Dorsolateral prefrontal cortex (tissue), 122 donors: ENCODE measurements at places on chromosomes 3 and 15.

DNA sequence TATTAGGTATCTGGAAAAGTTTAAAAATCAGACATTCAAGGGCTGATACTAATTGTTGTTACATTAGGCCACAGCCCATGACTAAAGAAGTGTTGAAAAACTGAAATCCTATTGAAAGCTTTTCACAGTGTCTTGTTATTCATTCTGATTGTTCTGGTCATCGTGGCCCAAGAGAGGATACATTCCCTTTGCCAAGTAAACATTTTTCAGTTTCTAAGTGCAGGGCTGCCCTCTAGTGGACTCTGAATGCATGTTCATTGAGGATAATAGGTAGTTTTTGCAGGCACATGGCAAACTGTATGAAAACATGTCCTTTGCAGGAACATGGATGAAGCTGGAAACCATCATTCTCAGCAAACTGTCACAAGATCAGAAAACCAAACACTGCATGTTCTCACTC, 181.1 kb downstream of the MYRIP start:
- DNase-seq = no peak

DNA sequence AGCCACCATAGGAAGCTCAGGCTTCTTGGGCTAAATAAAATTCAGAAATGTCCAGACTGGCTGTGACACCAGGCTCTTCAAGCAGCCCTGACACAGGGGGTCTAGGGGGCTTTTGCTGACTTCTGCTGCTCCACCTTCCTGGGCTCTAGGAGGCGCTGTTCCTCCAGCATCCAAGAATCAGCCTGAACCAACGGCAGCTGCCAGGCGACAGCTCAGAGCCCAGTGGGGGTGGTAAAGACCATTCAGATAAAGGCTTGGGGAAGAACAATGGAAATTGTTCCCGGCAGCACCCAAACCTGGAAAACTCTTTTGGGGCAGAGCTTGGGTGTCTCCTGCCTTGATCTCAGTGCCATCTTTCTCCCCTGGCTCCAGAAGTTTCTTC, 21.6 kb upstream of the PSTPIP1 start:
- DNase-seq = peak; percentile 60

DNA sequence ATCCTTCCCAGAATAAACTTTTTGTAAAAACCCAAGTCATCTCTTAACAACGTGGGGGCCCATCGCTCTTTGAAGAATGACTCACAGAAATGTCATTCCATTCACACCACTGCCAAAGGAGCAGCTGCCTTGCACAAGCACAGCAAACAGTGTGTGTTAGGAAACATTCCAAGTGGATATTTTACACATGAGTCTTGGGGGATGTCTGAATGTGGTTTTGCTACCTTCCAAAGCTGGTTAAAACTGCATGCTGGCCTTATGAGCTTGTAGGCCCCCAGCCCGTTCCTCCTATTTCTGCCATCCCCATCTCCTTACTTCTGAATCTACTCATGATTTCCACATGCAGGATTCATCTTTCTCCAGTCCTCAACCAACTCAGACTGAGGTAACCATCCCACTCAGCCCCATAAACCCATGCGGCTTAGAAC, 130.8 kb downstream of the CPNE4 start:
- DNase-seq = no peak

DNA sequence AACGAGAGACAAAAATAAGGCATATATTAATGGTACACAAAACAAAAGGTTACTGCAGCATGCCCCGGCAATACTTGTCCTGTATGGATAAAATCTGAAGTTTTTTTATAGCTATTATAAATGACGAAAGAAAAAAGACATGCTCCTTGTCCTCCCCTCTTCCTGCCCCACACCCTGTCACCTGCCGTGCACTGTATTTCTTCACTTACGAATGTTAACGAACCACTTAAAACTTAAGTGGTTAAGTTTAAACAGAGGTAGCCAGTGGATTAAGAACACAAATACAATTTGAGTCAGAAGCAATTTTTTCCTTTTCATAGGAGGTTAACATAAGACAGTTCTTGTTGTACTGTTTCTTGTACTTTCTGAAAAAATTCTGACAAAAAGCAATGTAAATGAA, 799.1 kb upstream of the NECTIN3 start:
- no peak for DNase-seq

GRCh38 chr3:141788149-141788548, 24.9 kb downstream of the GRK7 start:
- no peak for DNase-seq

- no peak for DNase-seq
Observed at GRCh38 chr3:124833710-124834332, 53.3 kb downstream of the ITGB5 start.

DNA sequence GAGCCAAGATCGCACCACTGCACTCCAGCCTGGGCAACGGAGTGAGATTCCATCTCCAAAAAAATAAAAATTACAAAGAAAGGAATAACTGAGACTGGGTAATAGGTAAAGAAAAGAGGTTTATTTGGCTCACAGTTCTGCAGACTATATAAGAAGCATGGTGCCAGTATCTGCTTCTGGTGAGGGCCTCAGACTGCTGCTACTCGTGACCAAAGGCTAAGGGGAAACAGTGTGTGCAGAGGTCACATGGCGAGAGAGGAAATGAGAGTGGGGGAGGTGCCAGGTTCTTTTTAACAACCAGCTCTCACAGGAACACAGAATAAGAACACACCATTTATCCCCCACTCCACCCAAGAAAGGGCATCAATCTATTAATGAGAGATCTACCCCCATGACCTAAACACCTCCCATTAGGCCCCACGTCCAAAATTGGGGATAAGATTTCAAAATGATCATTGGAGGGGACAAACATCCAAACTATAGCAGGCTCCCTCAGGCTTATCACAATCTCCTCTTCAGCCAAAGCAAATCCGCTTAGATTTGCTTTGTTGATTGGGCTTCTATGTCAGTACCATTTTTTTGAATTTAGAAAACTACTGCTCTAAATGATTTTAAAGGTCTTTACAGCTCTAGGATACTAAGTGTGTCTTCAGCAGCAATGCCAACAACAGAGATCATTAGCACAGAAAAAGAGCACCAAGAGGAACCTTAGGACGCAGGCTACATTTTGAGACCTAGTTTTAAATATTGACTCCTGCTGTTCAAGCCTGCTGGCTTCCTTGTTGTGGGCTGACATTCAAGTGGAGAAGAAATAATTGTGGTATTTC, 84.2 kb upstream of the TBL1XR1 start:
- no peak for DNase-seq

DNA sequence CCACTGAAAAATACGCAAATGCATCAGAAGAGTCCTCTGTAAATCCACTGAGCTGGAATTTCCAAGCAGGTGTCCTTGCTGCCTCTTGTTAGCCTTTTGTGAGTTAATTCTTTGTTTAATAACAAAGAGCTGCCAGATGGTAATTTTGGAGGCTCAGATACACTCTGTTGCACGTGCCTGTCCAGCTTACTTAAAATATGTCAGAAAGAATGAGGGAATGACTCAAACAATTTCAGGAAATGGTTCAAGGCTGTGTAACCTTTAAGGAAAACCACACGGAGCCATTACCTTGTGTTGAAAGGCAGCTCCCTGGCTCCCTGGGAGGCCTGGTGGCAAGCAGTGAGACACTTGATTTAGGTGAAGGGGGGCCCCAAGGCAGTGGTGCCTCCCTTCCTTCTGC, 302.2 kb upstream of the CTDSPL start:
- no peak for DNase-seq

GRCh38 chr3:182092662-182093262, 381.0 kb downstream of the SOX2 start:
- DNase-seq = peak; percentile 47

DNA sequence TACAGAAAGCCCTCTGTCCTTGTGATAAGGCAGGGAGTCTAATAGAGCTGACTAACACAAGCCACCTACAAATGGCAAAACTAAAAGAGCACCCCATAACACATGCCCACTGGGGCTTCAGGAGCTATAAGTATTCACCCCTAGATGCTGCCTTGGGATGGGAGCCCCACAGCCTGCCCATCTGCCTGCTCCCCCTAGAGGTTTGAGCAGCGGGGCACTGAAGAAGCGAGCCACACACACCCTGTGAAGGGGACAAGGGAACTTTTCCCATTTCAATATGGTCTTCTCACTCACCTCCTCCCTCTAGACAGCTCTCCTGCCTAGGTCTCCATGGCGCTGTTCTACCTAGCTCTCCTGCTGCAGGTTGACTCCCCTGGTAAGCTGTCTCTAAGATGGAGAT, 261.0 kb downstream of the SHQ1 start:
- no peak for DNase-seq

- no peak for DNase-seq
Observed at GRCh38 chr3:61158216-61158615, 93.0 kb downstream of the FHIT start.

- DNase-seq = peak; percentile 88
Observed at GRCh38 chr3:135895106-135895733, 70.3 kb upstream of the PPP2R3A start.

- DNase-seq = no peak
Observed at GRCh38 chr3:28752290-28752689, 403.7 kb upstream of the AZI2 start.

DNA sequence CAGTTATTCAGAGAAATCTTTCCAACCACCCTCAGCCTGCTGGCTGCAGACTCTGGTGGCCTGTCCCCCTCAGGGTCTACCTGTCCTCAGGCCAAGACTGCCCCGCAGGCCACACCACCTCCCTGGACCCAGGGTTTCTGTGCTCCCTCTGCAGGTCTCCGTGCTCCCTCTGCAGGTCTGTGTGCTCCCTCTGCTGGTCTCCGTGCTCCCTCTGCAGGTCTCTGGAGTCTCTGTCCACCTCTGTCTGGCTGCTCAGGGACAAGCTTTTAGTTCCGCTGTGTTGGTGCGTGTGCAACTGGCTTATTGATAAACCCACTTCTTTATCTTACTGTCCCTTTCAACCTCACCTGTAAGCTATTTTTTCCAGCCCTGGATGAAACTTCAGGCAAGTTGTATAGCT, 30.1 kb downstream of the BDH1 start:
- DNase-seq = no peak

DNA sequence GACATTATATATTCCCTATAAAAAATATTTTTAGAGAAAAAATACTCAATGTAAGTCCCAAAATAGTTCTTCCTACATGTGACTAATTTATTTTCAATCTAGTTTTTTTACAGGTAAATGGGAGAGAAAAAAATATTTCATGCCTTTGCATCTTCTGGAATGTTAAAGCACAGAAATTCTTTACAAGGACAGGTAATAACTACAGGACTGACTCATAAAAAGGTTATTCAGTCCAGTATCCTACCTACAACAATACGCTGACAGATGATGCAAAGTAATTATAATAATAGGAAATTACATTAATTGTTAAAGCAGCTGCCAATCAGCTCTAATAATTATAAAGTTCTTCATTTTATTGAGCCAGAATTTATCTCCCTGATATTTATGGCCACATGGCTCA, 147.5 kb downstream of the MYO9A start:
- DNase-seq = no peak

DNA sequence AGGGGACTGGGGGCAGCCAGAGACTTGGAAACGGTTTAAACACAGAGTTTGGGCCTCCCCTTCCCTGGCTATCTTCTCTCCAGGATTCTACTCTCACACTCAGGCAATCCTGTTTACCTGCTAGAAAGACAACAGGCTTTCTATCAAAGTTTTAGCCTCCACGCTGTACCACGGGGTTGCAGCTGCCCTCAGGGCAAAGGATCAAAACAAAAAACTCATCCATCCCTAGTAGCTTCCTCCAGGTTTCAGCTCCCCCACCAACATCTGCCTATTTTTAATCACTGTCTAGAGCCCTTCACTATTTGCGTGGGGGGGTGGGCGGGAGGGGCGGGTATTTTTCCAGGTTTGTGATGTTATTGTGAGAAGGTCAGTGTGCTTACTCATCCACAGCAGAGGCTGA, 286.8 kb upstream of the TRIM42 start:
- DNase-seq = no peak

DNA sequence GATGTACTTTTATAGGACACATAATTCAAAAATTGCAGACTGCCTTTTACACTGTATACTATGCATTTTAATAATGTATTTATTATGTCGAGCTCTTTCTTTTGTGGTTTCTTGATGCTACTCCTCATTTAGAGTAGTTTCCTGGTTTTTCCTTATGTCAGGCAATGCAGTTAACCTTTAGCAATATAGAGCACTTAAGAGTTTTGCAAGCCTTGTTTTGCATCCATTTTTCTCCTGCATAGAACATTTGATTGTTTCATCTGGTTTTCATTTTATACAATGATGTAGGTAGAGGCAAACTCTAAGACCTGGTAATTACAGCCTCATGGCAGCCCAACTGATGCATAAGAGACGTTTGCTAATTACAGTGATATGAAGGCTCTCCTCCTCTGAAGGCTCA, 86.3 kb downstream of the PDZRN3 start:
- no peak for DNase-seq

GRCh38 chr3:69828817-69829216, 89.6 kb downstream of the MITF start:
- no peak for DNase-seq

DNA sequence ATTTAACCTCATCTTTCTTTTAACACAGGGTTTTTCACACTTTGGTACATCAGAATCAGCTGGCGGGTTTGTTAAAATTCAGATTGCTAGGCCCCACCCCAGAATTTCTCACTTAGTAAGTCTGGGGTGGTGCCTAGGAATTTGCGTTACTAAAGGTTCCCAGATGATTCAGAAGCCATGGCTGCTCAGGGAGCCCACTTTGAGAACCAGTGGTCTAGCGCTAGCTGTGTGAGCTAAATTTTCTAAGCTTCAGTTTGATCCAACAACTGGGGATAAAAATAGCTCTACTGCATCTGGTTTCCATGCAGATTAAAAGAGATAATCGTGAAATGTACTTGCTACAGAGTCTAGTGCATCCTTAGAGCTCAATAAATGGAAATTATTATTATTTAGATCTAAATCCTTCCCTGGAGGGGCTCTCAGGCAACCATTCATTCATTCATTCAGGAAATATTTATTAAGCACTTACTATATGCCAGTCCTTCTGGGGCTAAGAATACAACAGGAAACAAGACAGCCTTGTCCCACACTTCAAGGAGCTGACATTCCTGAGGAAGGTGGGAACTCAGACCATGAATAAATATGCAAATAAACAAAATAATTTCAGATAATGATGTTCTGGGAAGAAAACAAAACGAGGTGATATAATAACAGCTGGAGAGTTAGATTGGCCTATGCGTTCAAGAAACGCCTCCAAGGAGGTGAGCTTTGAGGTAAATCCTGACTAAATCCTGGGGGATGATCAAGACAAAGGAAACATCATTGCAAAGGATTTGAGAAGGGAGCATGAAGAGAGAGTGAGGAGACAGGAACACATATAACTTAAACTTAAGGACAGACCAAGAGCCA, 3.9 kb upstream of the CIDEC start:
- no peak for DNase-seq

DNA sequence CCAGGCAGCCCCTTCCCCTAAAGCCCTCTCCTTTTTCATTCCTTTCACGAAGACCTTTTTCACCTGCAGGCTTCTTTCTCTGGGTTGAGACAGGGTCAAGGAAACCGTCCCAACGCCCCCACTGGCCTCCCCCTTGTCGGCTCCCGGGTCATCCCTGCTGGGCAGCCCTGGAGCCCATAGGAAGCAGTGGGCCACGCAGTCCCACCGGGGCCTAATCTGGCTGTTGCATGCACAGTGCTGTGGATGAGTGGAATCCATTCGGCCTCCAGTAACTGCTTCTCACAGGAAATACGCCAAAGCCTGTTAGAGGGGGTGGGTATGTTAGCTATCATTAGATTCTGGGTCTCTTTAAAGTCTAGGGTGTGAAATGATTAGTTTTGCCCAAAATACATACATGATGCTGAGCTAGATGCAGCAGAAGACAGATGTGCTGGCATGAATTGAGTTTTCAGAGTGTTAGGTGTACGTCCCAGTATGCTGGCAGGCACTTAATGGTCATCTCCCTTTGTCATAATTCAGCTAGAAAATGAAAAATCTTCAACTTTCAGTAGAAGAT, 16.6 kb downstream of the LYSMD4 start:
- no peak for DNase-seq

- no peak for DNase-seq
Observed at GRCh38 chr3:169323578-169324451, 339.7 kb downstream of the MECOM start.
